Nephron progenitor cell (in vitro differentiated cells): ENCODE measurements at places on chromosomes 5 and 9.
A peak's percentile ranks its signal among the peaks of the same experiment; 100 is the strongest.

- DNase-seq, result no peak
These were observed 654.1 kb downstream of the RAB3C start for GRCh38 chr5:59236986-59237385.

- no peak for DNase-seq
These were observed 58.0 kb downstream of the PTPN3 start for GRCh38 chr9:109440117-109440515.

DNA sequence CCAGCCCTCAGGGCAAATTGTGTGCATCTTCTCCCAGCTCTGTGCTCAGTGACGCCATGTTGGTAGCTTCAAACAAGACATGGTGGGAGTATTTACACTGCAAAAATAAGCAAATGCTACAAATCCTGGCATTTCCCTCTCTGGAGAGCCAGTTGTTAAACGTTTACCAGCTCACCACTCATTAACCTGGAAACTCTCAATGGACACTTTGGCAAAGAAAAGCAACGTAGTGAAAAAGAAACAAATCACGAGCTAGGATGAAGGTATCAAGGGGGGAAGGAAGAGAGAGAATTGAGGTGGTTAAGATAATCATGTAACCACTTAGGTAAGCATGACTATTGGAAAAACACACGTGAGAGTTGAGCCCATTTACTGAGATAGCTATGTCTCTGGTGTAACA is 72.5 kb downstream of the MRPS30 start:
- no peak for DNase-seq

GRCh38 chr5:73437101-73437776 is 11.3 kb downstream of the FOXD1 start:
- peak; percentile 77 for DNase-seq

- DNase-seq, result no peak
These were observed 52.3 kb upstream of the FAM120AOS start for GRCh38 chr9:93505541-93506132.

GRCh38 chr5:140800816-140801493 is at the start of gene PCDHA3:
Gene PCDHA3 (plus strand): TSS chr5:140801057.
- no peak for DNase-seq

DNA sequence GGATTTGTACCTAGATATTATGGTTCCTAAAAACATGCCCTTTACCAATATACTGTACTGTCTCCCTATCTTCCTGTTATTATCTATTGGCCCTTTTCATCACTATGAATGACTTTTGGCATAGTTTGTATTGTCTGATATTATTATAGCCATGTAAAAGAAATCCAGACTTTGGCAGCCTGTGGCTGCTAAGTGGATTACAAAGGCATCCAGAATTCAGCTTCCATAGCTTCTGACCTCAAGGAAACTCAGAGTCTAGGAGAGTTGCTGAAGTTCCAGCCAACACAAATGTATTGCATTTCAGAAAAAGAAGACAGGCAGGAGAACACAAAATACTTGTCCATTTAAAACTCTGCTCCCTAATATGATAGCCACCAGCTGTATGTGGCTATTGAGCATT is 319.2 kb upstream of the MPDZ start:
- DNase-seq, result no peak

DNA sequence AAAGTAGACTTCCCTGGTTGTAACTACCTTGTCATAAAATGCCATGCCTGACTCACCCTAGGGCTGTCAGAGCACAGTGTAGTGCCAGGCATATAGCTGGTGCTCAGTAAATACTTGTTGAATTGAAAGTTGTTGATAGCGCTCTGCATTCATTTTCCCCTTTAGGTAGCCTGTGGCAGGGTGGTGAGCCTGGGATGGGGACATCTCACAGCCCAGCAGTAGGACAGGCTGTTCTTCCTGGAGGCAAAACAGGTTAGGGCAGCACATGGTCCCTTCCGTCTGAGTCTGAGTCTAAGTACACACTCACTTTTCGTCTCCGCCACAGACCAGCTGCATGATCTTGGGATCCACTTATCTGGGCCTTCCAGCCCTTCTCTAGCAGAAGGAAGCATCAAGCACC is 401.9 kb downstream of the ZSWIM6 start:
- DNase-seq, result no peak

DNA sequence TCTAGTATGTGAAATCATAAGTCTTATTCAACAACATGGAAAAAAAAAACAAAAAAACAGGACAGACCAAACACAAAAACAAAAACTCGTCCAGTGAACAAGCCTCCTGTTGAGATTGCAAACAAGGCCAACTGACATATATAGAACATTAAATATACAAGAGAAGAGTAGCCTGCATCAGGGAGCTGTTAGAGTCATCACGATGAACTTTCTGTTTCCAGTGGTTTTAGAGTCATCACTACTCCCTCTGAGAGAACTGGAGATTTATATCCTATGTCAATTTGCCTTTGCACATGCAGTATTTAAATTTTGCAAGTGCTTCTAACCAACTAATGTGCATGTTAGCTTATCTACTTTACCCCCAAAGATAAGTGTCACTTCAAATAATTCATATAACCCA is 9.9 kb downstream of the SNCAIP start:
- DNase-seq, result no peak
